ENCODE measurements at places on chromosomes 6 and 20. TPM values are rescaled to one million over a fixed set of nuclear protein-coding genes. Genes with fewer than 3 reads are reported as not detected.

The LTB gene
- total RNA-seq, result 0.31 TPM

The LPA gene
- total RNA-seq, result 1.4 TPM

The RAET1L gene
- total RNA-seq, result 0.62 TPM

The RALY gene
- 56.8 TPM for total RNA-seq

The IMPG1 gene
- total RNA-seq, result not detected

The TFAP2A gene
- not detected for total RNA-seq

The GFOD1 gene
- total RNA-seq, result 38.2 TPM

The ASCC3 gene
- total RNA-seq, result 44.6 TPM

The C4A gene
- total RNA-seq, result 8.6 TPM

Data from occipital lobe (tissue), 3 donors.